ENCODE measurements at places on chromosomes 3 and 15.

- no peak for DNase-seq
Measured at GRCh38 chr3:127870156-127870555, 44.9 kb upstream of the KBTBD12 start.

DNA sequence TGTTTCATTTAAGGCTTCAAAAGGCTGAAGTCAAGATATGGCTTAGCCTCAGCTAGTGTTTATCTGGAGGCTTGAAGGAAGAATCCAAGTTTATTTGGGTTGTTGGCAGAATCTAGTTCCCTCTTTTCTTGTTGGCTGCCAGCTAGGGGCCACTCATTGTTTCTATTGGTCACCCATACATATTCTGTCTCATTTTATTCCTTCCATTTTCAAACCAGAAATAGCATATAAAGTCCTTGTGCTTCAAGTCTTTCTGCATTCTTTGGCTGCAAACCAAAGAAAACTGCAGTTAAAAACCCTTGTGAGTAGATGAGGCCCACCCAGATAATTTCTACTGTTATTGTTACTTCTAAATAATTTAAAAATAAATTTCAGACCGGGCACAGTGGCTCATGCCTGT is 301.7 kb downstream of the OXSM start:
- no peak for DNase-seq

DNA sequence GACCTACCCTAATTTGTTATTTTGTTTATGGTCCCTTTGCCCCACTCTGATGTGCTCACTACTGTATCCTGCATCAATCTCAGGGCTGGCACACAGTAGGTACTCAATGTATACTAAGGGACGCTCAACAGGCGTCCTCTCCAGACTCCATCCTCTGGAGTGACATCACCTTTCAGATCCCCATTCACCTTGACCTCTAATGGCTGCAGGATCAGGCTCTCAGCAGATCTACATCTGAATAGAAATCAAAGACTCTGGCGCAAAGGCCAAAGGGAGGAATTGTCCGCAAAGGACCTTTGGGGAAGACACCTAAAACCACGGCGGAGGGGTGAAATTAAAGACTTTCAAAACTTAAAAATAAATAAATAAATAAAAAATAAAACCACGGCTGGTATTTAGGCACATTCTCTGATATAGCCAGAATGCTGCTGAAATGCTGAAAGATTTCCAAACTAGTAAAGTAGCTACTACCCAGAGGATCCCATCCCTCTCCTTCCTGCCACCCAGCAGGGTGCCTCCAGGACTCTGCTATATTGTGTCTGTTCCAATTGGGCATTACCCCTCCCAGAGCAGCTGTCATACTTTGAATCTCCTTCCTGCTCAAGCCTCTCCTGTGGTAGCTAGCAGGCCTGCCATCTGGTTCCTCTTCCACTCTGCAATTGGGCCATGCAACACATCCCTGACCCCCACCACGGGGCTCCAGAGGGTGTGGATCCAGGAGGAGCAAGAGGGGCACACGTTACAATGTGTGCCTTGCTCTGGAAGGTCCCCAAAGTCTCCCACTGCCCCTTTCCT is 6.1 kb downstream of the SHF start:
- DNase-seq, result no peak

DNA sequence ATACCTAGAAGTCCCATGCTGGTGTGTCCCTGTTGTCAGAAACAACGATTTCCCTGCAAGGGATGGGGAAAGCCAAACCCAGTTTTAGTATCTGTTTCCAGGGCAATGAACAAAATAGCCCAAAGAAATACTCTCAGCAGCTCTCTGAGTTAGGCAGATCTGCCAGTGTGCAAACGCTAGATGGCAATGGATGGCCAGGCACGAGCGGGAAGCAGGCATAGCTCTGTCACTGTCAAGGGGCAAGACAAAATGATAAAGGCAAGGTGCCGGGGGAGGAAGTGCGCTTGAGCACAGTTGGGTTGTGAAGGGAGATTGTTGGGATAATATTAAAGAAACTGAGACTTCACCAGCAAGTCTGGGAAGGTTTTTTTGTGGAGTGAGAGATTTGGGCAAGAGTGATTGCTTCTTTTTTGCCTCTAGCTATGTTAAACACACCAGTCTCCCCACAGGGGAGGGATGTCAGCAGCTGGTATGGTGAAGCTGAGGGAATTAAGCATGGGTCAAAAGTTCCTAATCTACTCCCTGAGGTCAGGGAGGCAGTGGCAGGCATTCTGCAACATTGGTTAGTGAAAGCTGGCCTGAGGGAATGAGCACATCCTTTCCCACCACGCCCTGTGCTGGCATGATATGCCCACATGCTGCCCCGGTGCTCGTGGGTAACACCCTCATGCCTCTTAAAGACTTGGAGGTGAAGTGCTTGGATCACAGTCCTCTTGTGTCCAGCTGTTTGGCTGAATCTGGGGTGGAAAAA is 117.5 kb downstream of the PDCD6IP start:
- DNase-seq, result no peak

DNA sequence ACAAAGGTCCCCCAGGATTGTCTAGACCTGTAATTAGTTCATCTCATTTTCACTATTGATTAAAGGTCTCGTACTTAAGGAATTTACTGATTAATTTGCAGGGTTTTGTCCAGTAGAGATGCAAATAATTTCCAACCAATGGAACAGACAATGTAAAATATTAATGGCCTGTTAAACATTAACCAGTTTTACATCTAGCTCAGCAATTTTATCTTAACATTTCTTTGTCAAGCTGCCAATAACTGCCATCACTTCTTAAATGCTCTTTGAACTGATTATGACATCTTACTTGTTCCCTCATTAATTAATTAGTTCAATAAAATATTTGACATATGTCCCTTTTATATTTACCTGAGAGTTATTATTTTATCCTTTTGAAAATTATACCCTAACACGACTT is 9.4 kb upstream of the STRIT1 start:
- DNase-seq, result no peak

DNA sequence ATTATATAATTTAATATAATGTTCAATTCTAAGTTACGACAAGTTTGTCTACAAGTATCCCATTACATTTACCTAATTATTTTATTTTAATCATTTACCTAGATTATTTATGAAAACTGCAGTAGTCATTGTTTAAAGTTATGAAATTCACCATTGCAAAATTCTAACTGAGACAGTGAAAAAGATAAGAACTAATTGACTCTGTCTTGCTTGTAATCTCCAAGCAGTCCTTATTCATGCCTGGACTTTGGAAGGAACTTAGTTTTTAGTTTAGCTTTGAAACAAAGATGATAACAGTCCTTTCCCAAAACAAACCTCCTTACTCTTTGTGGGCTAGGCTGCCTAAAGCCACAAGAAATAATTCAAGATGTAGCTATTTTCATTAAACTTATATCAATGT is 165.0 kb downstream of the SUCNR1 start:
- DNase-seq, result no peak

DNA sequence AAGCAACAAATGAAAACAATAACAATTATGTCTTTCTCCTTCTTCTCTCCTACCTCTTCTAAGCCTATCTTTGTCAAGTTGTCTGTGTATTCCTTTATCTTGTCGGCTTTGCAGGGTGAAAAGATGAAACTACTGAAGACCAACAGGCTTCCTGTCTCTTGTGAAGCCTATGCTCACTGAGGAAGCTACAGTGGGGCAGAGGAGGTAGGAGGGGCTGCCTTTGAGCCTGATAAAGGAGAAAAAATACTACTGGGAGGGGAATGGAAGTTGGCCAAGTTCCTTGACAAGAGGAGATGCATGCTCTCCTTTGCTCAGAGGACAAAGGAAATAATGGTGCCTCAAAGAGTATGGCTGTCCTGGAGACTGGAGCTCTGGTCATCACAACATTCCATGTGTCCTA is 92.0 kb downstream of the IGSF11 start:
- DNase-seq, result no peak

- no peak for DNase-seq
Measured at GRCh38 chr15:39881790-39882189, 38.3 kb downstream of the GPR176 start.

GRCh38 chr15:100718075-100718980 is 115.9 kb downstream of the ASB7 start:
- DNase-seq, result no peak

- no peak for DNase-seq
Measured at GRCh38 chr3:50369012-50369670, 9.8 kb upstream of the TMEM115 start.

DNA sequence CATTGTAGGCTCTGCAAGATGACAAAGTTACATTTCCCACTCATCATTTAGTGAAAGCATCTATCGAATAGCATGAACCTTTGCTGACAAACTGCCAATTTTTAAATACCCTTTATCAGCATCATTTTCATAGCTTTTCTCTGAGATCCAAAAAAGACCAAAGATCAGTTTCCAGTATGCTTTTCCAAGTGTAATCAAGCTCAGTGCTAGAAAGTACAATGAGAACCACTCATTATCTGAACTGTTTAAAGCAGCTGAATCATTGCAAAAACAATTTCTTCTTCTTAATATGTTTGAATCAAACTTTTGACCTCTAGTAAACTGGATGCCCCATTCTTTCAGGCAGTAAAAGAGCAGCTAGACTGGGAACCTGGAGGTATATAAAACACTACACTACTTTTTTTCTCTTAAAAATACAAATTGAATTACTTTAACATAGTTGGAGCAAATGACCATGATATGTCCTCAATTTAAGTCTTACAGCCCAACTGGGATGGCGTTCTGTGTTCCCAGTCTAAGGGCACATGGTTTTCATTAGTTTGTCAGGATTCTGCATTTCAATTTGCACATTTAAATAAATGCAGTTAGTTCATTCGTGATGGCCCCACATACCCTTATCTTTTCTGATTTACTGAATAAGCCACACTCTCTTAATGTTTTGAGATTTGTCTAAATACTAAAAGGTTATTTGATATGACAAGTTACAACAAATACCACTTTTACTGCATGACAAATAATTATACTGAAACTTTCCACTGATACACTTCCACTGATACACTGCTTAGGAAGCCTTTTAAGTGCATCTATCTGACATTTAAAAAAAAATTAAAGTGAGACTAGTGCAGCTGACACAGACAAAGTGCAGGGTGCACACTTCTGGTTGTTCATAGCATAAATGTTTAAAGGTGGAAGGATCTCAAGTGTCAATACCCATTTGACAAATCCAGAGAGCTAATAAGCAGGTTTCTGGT is 146.0 kb upstream of the FRMD4B start:
- no peak for DNase-seq

DNA sequence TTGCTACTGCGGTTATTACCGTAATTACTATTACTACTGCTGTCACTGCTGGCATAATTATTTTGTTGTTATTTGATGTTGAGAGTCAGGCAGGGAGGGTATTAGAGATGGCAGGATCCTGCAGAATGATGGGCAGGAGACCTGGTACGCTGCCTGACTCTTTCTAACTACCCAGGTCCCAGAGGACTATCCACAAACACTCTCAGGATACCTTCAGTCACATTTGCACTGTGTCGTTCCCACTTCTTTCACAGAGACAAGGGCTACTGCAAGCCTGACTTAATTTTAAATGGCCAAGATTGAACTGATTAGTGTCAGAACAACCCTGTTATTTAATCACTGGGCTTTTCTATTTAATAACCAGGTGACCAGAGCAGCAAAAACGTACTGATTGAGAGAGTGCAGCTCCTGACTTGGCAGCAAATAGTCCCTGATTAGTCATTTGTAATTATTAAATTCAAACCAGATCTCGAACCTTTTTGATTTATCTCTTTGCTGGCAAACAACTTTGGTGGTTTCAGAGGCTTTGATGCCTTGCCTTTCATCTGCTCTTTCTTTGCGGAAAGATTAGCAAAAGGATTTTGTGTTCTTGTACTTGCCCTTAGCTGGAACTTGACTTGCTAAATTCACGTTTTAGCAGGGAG is 88.8 kb upstream of the ARHGEF3 start:
- DNase-seq, result no peak

DNA sequence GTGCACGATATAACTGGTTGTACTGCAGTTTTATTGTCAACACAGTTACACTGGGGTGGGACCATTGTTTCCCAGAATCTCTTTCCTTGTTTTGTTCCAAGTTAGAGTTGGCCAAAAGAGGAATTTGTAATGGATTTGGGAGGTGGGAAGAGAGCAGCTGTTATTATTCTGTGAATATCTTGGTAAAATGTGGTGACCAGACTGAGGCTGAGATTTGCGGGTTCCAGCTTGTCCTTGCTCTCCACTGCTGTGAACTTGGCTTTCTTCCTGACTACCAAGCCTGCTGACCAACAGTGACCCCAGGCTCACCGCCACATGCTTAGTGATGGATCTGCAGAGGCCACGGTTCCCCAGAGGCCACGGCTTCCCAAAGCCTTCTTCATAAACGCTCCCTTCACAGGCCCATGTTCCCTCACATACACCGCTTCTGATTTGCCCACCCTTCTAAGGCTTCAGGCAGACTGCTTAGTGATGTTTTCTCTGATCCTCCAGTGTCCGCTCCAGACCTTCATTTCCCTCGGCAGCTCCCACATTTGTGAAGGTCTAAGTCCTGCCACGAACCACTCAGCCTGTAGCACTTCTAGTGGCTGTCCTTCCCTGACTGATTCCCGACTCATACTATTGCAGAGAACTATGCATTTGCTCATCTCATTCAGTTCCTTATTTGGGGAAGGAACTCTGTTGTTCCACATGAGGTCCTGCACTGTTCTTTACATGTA is 525.5 kb upstream of the RGMA start:
- no peak for DNase-seq

GRCh38 chr3:78277801-78278200 is 1237.9 kb downstream of the ROBO2 start:
- no peak for DNase-seq

- no peak for DNase-seq
Measured at GRCh38 chr3:98763076-98763475, at the start of gene ST3GAL6. ST3GAL6 (plus strand) TSS chr3:98763340; CDS start chr3:98768441, 5,101 bp downstream.

DNA sequence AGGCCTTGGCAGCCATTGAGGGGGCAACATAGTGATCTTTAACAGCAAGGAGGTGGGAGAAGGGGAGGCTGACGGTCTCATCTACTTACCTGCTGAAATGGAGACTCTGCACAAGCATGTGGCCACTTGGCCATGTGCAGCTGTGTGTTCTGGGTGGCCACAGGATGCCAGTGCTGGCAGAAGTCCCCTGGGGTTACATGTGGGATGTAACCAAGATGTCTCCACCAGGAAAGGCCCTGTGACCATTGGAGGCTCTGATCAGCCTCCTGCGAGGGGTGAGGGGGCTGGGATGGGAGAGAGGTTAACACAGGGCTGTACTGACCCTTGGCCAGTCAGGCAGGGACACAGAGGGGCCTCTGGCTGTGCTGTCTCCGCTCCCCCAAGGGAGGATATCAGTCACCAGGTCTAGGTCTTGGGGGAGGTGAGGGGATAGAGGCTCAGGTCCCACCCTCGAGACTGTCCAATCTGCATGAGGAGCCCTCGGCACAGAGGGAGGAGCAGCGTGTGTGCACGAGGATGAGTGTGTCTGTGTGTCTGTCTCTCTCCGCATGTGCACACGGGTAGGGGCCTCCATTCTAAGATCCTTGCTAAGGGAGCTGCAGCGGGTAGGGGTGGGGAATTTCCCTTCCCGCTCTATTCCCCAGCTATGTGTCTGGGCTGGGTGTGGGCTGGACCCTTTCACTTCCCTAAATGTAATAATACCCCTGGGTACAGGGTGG is 19.5 kb downstream of the PRKCD start:
- DNase-seq, result no peak
